Muscle of arm (tissue), 14 donors: ENCODE measurements at places on chromosomes 2 and 18. TPM values are rescaled to one million over a fixed set of nuclear protein-coding genes. Genes with fewer than 3 reads are reported as not detected.

Gene SERPINB10
- 0.32 TPM for polyA plus RNA-seq

GRCh38 chr18:30469091-30469490, 573.5 kb downstream of the DSC3 start:
- DNase-seq = peak; percentile 45

Gene MLPH
- polyA plus RNA-seq = 0.51 TPM

DNA sequence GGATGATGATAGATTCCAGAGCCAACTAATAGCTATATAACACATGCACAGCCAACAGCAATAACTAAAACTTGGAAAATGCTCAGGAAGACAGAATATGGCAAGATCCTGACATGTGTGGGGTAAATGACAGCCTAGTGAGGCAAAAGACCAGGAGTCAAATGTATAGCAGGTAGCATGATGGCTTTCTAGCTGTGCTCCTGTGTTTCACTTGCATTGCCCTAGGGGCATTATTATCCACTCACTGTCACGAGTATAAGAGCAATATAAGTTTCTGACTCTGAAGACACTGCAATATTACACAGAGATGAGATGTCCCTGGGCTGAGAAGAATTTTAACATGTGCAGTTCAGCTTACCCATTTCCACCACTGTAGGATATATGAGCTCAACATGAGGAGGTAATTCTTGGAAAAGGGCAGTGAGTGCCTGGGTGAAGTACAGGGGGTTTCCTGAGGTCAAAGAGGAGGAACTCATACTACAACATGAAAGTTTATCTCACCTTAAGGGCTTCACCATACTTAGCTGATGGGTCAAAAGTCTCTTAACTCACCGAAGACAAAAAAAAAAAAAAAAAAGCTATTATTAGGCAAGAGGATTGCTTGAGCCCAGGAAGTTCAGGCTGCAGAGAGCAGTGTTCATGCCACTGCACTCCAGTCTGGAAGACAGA, 1385.6 kb upstream of the SLC39A10 start:
- DNase-seq = no peak

GRCh38 chr18:36527740-36528455, 230.4 kb downstream of the FHOD3 start:
- DNase-seq = no peak
